ENCODE measurements at places on chromosomes 5 and 9.
A peak's percentile ranks its signal among the peaks of the same experiment; 100 is the strongest.

DNA sequence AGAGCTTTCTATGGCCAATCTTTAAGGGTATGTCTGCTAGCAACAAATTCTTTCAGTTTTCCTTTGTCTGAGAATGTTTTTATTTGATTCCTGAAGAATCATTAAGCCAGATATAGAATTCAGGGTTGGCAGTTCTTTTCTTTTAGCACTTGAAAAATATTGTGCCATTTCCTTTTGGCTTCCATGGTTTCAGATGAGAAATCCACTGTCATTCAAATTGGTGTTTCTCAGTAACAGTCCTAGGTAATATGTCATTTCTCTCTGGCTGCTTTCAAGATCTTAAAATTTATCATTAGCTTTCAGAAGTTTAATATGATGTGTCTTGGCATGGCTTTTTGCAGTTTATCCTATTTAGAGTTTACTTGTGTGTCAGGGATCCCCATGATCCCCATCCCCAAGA lies 67.7 kb downstream of the TEX10 start:
- no peak for DNase-seq

GRCh38 chr5:170100066-170100943 lies 5.4 kb upstream of the FOXI1 start:
- DNase-seq: peak; percentile 57

GRCh38 chr9:108184941-108185340 lies 670.8 kb downstream of the ACTL7B start:
- DNase-seq: no peak

DNA sequence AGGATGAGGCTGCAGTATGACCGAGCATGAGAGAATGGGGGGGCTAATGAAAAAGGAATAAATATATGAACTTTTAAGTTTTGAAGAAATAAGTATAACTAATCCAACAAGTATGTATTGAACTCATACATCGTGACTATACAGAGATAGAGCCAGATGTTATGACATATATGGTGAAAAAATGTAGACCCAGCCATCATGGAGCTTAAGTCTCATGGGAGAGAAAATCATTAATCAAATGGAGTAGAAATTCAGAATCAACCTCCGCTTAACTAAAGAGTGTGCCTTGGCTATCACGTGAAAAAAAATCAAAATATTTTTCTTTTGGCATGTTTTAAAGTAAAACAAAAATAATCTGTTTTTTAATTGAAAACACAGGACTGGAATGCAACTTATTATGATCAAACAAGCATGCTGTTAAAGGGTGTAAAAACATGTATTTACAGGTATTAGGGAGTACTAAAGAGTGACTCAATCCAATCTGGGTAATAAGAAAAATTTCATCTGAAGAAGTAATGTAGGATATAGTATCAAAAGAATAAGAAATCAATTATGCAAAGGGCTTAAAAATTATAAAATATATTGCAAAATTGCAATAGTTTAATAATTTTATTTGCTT lies 868.5 kb upstream of the NUDT12 start:
- no peak for DNase-seq

DNA sequence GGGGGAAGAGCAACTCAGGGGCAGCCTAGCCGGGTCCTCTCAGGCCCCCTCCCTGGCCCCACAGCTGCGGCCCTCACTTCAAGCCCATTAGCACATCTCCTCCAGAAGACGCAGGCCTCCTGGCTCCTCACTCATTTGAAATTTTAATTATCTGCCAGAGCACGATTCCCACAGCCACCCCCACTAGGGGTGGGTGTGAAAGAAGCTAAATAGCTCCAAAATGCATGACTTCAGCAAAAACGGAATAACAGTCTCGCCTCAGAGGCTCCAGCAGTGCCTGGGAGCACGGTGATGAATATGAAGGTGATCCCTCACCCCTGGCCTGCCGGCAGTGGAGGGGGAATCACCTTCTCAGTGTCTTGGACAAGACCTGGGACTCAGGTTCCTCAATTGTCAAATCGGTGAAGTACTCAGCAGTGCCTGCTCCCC lies 61.1 kb upstream of the HRH2 start:
- no peak for DNase-seq

GRCh38 chr9:86672966-86673365 lies 274.3 kb downstream of the GAS1 start:
- no peak for DNase-seq

- peak; percentile 54 for DNase-seq
Observed at GRCh38 chr9:104991144-104991953, 63.4 kb upstream of the ABCA1 start.

GRCh38 chr9:134571326-134571931 lies 70.2 kb upstream of the COL5A1 start:
- no peak for DNase-seq

- no peak for DNase-seq
Observed at GRCh38 chr5:34868791-34869190, 29.8 kb downstream of the TTC23L start.

GRCh38 chr5:38265546-38266179 lies 7.3 kb downstream of the EGFLAM start:
- no peak for DNase-seq

DNA sequence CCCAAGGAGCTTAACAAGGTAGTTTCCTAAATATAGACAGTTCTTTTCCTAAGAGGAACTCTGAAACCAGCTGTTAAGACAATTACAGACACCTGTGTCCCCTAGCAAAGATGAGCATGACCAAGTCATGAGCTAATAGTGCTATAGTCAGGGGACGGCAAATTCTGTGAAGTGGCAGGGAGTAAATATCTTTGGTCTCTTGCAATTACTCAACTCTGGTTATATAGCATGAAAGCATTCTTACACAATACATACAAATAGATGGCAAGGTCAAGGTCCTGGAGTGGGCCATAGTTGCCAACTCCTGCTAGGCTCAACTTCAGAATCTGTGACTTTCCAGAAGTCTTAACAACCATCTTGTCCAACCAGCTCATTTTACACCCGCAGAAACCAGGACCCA lies 103.7 kb downstream of the RFK start:
- DNase-seq: no peak

DNA sequence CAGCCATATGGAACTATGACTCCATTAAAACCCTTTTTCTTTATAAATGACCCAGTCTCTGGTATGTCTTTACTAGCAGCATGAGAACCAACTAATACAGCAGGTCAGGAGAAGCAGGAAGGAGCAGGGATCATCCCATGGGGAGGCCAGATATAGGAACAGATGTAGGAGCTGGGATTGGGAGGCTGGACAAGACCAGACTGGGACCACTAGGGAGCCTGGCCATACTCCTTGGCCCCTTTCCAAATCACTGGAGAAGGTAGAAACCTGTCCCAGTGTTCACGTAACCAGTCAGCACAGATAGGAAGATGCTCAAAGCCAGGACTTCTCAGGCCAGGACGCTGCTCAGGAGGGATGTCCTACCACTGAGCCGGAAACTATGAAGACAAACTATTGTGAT lies 95.5 kb downstream of the LMX1B start:
- no peak for DNase-seq

DNA sequence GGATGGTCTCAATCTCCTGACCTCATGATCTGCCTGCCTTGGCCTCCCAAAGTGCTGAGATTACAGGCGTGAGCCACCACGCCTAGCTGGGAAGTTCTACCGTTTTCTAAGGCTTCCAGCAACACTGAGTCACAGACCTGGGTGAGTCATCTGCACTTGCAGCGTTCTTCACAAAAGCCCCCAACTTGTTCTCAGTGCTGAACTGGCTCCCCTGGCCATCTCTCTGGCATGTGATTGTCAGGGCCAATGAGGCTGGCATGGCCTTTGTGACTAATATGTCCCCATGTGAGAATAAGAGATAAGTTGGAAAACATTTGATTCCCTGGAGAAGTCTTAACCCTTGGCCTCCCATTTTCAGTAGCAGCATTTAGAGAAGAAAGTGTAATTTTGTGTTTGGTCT lies 124.4 kb downstream of the WDR41 start:
- no peak for DNase-seq

Measured in activated naive CD4-positive, alpha-beta T cell (primary cell).